ENCODE measurements at places on chromosomes 6 and 20.

- no peak for DNase-seq
Measured at GRCh38 chr6:63637865-63638445, 2.4 kb downstream of the PHF3 start.

GRCh38 chr20:10178727-10179313 is 39.8 kb upstream of the SNAP25 start:
- no peak for DNase-seq

DNA sequence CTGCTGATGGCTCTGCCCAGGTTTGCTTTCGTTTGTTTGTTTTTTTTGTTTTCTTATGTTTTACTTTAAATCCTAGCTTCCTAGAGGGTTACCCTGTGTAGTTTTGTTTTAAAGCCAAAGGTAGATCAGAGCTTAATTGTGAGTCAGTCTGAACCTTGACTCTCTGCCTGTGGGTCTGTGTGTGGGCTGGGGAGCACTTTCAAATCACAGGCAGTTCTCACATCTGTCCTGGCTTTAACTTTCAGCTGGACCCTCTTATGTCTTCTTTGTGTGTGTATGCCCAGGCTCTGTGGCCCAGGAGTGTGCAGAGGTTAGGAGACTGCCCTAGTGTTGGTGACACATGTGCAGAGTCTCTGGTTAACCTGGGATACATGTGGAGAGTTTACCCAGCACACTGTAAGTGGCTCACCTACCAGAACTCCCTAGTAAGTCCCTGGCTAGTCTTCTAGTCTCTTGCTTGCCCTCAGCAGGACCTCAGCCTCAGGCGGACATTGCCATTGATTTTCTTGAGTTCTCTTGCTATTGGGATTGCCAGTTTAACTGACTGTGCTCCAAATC is 19.0 kb downstream of the HIVEP1 start:
- DNase-seq: no peak

GRCh38 chr20:32115211-32115767 is 5.8 kb downstream of the TM9SF4 start:
- no peak for DNase-seq

DNA sequence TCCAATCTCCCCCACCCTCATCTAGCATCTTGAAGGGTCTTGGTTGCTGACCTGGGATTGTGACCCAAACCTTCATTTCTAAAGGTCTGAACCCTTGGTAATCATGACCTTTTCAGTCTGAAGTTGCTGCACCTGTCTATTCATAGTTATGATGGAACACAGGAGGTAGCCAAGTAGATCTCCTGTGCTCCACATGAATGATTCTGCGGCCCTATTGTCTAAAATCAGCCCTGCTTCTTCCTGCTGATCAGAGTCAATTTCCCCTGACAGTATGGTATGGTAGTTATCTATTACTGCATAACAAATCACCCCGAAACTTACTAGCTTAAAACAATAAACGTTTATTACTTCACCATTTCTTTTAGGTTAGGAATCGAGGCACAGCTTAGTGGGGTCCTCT is 9.0 kb downstream of the OR2B6 start:
- no peak for DNase-seq

GRCh38 chr6:7148100-7148822 is 40.5 kb downstream of the RREB1 start:
- DNase-seq: no peak

DNA sequence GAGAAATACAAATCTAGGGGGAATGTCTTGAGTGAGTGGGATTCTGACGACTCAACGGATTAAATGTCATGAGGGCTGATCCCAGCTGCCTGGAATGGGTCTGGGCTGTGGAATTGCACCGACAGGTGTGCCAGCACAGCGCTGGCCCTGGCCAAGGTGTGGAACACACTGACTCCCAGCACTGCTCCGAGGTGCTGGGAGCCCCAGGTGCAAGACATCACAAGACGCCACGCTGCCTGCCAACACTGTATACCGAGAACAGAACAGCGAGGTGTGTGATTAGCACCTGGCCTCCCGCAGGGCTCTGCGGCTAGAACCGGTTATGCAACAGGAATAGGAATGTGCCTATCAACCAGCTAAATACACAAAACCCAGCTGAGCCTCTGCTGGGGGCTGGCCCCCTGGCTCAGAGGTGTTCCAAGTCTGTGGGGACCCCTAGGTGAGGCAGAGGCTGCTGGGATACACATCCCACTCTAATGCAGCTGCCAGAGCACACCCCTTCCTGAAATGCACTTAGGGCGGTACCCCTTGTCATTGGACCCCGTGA is 24.8 kb upstream of the APMAP start:
- no peak for DNase-seq

GRCh38 chr20:38084425-38084951 is 50.9 kb downstream of the RPRD1B start:
- DNase-seq: no peak

DNA sequence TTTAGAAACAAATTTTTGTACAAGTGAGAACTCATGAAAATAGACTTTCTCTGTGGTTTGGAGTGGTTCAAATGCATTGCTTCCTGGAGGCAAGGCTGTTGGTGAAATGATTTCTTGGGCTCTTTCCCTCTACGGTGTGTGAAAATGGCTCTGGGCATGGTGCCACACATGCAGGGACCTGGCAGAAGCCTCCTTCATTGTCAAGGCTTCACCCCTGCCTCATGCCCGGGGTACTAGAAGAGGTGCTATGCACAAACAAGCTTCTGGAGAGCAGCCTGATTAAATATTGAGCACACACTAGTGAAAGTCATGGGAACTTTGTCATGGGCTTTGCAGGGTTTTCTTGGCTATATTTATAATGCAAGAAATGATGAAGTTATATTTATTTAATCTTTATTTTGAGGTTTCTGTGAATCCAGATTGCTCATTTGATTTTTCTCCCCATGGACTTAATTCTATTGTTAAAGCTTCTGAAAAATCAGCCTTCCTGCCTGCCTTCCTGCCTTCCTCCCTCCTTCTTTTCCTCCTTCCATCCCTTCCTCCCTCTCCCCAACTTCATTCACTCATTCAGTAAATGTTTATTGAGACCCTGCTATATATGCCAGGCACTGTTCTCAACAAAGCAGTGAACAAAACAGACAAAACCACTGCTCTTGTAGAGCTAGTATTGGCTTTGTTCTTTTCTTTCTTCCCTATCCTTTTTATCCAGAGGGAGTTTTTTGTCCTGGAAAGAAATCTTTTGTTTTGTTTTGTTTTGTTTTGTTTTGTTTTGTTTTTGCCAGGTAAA is 21.0 kb downstream of the C6orf89 start:
- no peak for DNase-seq

DNA sequence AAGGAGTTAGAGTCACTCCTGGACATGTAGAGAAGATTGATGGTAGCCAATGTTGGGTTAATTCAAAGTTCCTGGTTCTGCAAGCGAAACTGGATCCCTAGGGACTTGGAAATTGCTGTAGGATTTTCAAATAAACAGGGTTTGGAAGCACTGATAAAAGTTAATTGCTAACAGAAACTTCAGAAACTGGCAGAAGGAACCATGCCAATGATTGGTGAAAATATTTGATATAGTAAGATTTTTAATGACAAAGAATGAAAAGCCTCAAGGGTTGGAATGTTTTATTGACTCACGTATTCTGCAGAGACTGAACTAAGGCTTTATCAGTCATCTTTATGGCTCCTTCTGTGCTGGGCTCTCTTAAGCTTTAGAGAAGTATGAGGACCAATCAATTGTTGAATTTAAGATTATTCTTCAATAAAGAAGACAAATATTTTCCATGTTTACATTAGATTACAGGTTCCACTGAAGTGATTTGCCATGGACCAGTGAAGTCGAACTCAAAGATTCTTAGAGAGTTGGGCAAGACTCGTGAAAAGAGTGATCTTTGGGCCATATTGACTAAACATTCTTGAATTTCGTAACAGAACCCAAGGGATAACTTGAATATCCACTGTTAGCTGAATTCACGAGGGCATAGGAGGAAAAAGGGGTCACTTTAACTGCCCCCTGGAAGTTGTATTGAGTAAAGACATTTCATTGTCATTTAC is 371.4 kb downstream of the HDGFL1 start:
- DNase-seq: no peak

DNA sequence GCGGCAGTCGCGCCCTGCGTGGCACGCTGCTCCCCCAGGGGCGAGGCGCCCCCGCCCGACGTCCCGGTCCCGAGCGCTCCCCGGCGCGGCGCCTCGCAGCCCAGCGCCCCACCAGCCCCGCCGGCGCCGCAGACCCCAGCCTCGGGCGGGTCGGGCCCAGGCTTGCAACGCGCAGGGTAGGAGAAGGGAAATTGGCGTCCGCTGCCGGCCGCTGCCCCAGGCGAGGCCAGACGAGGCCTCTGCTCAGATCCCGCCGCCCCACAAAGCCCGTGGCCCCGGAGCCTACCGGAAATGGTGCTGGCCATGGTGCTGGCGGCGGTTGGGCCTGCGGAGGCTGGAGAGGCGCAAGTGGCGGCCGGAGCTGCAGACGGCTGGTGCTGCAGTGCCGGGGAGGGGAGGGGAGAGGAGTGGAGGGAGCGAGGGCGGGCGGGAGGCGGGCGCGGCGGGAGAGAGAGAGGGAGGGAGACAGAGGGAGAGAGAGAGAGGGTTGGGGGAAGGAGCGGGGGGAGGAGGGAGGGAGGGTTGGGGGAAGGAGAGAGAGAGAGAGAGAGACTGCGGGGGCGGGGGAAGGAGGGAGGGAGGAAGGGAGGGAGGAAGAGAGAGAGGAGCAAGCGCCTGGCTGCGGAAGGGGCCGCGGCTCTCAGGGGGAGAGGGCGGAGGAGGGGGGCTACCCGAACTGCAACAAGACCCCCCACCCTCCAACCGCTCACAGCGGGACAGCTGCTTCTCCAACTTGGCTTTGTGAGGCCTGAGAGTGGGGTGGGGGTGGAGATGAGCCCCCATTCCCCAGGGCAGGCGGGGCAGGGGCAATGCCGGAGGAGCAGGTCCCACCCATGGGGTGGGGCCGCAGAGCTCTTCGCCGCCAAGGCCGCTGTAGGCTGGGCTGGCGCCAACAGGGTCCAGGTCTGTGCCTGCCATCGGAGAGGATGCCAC is at the start of gene STMN3:
Gene STMN3 (minus strand): TSS at position 384 of the 933 bp plus-strand sequence. CDS start 79 bp downstream, at position 305.
- DNase-seq: peak; percentile 37

DNA sequence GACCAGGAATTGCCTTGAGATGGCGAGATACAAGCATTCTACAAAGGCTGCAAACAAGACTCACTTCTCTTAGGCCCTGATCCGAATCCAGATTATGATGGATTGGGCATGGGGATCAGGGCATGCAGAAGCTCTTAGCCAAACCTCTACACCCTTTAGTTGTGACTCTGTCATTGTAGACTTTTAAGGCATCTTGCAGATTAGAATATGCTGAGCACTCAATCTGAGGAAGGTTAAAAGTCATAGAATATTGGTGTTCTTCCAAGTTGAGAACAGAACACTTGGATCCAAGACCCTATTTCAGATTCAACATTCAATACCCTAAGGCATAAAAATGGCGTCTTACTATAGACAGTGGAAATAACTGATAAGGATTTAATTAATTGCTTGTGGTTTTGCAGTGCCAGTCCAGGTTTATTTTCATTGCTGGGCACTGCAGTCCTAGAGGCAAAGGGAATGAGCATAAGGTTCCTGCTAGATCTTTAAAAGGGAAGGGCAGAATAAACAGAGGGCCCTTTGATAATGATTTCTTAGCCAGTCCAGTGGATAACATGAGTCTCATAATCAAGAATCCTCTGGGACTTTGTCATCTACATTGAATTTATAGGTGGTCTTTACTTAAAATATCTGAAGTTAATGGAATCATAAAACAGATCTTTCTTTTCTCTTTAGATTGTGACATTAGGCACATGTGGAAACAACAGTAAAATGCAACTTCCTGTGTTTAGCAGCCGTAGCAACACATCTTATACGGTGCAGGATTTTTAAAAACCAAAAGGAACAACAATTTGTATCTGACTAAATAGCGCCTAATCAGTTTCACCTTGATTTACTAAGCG is 17.6 kb downstream of the PHACTR2 start:
- no peak for DNase-seq

DNA sequence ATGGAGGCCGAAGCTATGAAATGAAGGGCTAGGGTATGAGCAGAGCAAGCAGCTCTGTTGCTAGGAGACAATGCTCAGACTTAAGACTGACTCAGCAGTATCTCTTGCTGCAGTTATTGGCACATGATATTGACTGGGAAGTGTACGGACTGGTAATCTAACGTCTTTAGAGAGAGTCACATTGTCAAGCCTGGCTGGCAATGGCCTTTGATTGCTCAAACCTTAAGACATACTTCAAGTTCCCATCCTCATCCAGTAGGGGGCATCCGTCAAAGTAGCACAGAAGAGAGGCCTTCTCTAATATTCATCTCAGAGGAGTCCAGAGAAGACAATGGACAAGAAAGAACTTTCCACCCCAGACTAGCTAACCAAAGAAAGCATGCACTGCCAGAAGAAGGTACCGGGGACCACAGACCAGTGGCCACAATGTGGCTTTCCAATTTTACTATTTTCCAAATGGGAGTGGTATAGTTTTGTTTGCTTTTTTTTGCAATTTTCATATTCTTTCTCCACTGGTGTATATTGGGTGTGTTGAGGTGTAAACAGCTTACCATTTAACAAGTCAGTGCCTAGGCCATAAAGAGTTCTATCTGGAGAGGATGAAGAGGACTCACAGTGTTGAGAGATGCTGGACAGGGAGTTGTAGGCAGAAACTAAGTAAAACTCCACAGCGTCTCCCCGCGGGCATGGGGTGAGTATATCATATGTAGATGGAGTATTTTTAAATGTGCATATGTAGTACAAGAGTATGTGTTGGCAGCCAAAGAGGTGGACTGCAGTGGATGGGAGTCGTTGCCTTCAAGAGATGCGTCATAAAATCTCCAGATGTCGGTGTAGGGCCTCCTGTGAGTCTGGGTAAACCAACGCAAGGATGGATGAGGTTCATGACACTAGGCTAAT is 36.7 kb downstream of the LRFN2 start:
- DNase-seq: no peak

- DNase-seq: no peak
Measured at GRCh38 chr6:29665942-29666825, 9.3 kb downstream of the MOG start.

- no peak for DNase-seq
Measured at GRCh38 chr6:11851387-11851786, 72.8 kb upstream of the ADTRP start.

- no peak for DNase-seq
Measured at GRCh38 chr6:110345025-110345424, 13.1 kb downstream of the METTL24 start.

GRCh38 chr6:160963651-160964050 is 27.9 kb upstream of the MAP3K4 start:
- no peak for DNase-seq

GRCh38 chr6:81293896-81294295 is 458.6 kb downstream of the TENT5A start:
- DNase-seq: no peak

DNA sequence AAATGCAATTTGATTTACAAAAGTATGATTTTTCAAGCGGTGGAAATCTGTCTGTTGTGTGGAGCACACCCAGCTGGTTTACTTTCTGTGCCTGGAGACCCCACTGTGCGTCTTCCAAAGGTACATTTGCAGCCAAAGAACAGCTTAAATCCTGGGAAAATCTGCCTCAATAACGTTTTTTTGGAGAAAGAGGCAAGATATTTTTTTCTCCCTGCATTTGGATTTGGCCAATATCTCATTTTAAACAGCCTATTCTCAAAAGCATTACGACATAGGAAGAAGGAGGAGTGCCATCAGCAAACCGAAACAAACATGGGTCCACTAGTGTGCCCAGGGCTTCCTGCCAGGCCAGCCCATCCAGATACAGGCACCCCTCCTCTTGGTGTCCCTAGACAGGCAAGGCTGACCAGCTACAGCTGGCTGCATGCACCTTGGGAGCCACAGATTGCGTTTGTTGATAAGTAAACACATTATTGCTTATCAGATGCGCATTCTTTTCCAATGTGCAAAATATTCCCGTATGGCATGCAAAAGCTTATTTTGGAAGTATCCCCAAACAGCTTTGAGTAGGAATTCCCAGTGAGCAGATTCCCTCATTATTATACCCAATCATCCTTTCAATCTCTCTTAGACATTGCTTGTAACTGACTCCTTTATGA is 184.5 kb upstream of the MARCKS start:
- DNase-seq: no peak
